PC-3 (cell line): ENCODE measurements at places on chromosomes 12 and 14.

DNA sequence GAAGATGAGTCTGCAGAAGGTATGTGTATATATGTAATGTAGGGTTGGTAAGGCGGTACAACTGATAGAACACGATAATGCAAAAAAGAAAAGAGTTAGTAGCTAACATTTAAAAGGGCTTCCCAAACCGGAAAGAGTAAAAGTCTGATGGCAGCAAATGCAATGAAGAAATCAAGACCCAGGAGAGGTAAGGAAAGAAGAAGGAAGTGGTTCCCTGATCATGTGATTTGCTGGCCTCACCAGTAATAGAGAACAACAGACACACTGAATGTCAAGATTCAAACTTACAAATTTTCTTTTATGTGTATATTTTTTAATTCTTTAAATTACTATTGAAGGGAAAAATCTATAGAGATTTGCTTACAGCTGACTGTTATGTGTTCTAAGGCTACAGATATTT lies 18.4 kb downstream of the ZFC3H1 start:
- no peak for DNase-seq

GRCh38 chr12:12608557-12608957 lies 3.1 kb upstream of the CREBL2 start:
- peak; percentile 45 for DNase-seq

GRCh38 chr12:106378788-106379187 lies 21.2 kb downstream of the POLR3B start:
- DNase-seq, result no peak

DNA sequence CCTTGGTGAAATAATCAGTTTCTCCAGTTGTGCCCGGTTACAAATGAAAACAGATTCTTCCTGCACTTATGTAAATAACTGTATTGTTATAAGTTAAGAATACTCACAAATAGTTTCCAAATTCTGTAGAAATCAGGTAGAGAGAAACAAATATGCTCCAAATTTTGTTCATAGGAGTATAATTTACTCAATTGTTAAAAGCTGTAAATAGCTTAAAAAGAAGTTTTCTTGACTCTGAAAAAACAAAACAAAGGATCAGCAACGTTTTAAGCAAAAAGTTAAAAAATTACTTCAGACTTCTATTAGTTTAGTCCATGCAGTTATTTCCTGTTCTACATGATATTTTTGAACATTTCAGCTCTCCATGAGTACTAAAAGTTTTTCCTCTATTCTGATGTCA lies 30.0 kb upstream of the SLC38A4 start:
- DNase-seq, result no peak

- no peak for DNase-seq
These were observed 584 bp downstream of the VRK1 start for GRCh38 chr14:96797582-96798349.

- DNase-seq, result peak; percentile 54
These were observed 51.5 kb upstream of the RAP1B start for GRCh38 chr12:68559246-68559645.

DNA sequence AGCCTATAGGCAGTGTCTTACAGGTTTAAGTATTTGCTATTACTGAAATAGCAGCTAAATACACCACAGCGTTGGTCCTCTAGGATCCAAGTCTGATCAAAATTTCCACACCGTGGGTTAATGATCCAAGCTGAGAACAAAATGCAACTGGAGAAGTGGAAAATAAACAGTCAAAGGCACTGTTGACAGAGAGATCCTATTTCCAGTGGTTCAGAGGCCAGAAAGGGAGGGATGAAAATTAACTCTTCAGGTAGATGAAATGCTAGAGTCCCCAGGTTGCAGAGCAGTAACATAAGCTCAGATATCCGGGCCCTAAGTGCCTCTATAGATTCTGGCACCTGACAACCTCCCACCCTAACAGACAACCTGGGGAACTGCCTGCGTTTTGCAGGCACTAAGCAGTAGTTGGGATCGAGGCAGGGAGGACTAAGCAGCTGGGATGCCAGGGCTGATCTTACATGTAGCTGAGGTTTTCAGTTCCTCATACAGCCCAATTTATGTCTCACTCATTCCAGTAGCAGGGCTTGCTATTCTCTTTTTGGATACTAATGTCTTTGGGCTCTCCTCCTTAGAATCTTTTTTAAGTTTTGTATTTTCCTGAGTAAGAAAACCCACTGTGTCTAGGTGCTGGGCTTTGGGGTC lies 42.7 kb upstream of the CRACR2A start:
- no peak for DNase-seq

GRCh38 chr12:96751626-96752025 lies 155.4 kb upstream of the NEDD1 start:
- no peak for DNase-seq
